CD4-positive, alpha-beta T cell (primary cell): ENCODE measurements at places on chromosomes 6 and 20. TPM values are rescaled to one million over a fixed set of nuclear protein-coding genes. Genes with fewer than 3 reads are reported as not detected.

Gene PRPH2
- total RNA-seq = 0.08 TPM

Gene FAM83C
- total RNA-seq = not detected

Gene CAP2
- not detected for total RNA-seq

Gene C6orf15
- total RNA-seq = not detected

Gene ZBTB9
- 5.5 TPM for total RNA-seq

Gene TOX2
- total RNA-seq = 3.9 TPM

Gene SERPINB1
- total RNA-seq = 58.3 TPM

Gene DEFB124
- total RNA-seq = not detected

Gene ZBTB22
- total RNA-seq = 13.6 TPM
